ENCODE measurements at places on chromosomes 2 and 18.

GRCh38 chr2:113202305-113203216, 28.8 kb downstream of the PSD4 start:
- DNase-seq: no peak

DNA sequence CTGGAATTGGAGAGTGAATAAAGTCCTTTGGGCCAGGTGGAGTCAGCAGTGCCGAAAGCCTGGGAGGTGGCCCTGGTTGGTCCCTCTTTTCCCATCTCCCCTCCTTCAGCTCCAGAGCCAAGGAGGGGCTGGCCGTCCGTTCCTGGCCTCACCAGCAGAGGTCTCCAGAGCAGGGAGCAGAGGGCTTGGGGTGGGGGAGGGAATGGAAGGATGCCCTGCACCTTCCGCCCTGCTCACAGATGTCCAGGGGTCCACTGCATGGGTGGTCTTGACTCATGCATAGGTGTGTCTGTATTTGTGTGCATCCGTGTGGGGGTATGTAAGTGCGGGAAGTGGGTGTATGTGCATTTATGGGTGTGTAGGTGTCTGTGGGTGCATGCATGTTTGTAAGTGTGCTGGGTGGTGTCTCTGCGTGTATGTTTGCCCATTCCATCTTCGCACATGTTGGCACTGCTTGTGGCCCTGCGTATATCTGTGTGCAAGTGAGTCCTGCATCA, 201.8 kb downstream of the ZFP36L2 start:
- DNase-seq: peak; percentile 83

DNA sequence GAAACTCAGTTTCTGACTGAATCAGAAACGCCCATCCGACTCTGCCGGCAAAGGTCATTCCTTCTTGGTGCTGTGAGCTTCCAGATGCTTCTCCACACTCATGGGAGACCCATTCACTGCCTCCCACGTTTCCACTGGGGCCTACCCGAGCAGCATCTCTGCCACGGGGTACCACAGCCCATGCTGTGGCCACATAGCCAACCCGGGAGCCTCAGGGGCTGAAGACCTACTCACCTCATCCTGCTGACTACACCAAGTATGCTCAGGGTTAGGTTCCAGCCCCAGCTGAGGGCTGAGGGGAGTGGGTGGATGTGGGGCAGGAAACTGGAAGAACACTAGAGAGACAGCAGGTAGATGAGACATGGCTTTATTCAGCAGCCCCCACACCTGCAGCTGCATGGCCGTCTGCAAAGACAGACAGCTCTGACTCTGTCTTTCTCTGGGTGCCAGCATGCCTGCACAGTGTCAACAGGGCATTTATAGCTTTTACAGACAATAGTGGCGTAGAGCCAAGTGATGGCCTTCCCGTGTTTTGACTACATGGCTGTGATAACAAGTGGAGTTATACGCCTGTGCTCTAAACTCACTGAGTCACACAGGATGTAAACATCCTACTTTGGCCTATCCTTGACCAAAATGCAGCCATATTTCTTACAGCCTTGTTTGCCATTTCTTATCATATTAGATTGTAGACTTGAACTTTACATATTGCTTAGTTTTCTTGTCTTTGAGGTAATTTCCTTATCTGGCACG, 16.5 kb upstream of the KLHL23 start:
- DNase-seq: peak; percentile 85

DNA sequence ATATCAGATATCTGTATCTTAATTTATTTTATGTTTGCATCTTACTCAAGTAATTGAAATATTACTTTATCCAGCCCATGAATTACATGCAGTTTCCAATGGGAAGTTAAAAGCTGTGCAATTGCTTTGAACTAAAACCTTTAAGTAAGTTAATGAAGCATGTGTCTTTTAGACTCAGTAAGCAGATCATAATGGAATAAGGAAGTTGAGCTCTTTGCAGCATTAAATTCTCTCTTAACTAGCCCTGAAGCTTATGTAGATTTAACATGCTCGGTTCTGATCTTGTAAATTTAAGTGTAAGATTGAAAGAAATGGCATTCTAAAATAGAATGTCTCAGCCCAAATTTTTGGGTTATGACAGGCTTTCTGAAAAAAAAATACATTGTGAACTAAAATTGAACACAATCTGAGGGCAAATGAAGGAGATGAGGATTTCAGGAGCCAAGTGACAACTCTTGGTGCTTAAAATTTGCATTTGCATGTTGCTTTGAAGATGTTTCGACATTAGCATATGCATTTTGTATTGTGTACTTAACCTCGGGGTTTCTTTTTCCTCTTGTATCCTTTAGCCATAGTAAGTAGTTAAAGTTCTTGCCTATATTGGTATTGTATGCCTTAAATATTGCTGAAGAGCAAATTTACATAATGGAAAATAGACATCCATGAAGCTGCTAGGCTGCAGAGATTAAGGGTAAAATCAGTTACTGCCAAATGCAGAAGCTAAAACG, 297.8 kb upstream of the KCNJ3 start:
- DNase-seq: no peak

DNA sequence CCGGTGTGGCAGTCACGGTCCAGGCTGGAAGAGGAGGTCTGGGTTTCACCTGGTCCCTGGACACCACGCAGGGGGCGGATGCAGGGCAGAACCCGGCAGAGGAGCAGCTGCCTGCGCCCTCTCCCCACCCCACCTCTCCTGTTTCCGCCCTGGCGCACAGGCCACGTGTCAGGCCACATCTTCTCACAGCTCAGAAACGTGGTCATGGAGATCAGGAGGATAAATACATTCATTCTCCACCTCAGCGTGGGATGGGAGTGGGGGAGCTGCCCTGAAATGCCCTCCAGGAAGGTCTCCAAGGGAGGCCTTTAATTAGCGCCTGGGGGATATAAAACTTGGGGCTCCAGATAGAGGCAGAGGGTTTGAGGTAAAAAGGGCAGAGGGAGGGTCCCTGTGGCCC, 142.0 kb downstream of the KCTD1 start:
- DNase-seq: no peak

DNA sequence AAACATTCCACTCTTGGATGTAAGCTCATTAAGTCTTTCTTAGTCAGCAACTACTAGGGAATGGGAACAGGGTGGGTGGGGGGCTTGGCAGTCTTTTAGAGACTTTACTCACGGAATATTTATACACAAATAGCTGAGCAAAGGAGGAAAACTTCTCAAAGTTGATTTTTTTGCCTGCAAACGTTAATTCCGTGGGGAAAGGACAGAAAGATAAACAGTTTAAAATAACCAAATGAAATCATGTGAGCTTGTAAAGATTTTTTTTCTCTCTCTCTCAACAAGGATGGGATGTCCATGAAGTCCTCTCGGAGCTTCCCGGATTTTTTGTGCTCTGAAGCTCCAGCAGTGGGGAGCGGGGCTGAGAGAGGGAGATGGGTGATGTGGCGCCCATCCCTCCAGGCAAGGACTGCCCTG, 32.2 kb upstream of the MAT2A start:
- DNase-seq: no peak

DNA sequence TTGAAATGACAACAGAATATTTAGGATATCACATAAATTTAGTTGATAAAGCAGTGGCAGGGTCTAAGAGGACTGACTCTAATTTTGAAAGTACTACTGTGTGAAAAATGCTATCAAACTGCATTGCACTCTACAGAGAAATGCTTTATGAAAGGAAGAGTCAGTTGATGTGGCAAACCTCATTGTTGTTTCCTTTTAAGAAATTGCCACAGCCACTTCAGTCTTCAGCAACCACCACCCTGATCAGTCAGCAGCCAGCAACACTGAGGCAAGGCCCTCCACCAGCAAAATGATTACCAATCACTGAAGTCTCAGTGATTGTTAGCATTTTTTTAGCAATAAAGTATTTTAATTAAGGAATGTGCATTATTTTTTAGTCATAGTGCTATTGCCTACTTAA, 488.7 kb upstream of the SLC39A10 start:
- DNase-seq: no peak

- DNase-seq: peak; percentile 60
Observed at GRCh38 chr2:127049927-127050802, 56.8 kb downstream of the BIN1 start.

GRCh38 chr18:2240311-2240705, 331.0 kb downstream of the METTL4 start:
- no peak for DNase-seq

- peak; percentile 63 for DNase-seq
Observed at GRCh38 chr18:26621161-26622026, 73.0 kb upstream of the KCTD1 start.

GRCh38 chr18:62340996-62341395, 15.9 kb downstream of the TNFRSF11A start:
- DNase-seq: no peak

DNA sequence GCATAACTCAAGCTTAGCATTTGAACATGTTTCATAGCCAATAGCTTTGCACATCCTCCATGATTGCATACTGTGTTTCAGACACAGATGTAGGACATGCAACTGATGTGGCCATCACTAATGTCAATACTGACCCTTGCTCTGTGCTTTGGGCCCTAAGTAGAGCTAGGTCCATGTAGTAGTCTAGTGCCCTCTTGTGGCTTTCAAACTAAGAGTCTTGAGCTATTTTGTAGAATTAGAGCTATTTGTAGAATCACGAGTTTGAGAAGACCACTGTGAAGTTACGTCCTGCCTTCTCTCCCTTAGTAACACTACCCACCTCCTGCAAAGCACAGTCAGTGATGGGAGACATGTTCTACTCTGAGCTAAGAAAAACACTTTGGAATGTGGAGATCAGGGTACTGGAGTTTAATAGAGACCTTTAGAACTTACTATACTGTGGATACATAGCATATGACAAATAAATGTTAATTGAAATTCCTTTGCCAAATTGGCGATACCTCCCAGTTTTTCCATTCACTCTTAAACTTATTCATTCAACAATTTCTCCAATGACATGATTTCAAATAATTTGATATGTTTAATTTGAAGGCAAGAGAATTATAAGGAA, 306.5 kb upstream of the TNP1 start:
- no peak for DNase-seq

GRCh38 chr2:187617905-187618304, 63.7 kb upstream of the TFPI start:
- no peak for DNase-seq

DNA sequence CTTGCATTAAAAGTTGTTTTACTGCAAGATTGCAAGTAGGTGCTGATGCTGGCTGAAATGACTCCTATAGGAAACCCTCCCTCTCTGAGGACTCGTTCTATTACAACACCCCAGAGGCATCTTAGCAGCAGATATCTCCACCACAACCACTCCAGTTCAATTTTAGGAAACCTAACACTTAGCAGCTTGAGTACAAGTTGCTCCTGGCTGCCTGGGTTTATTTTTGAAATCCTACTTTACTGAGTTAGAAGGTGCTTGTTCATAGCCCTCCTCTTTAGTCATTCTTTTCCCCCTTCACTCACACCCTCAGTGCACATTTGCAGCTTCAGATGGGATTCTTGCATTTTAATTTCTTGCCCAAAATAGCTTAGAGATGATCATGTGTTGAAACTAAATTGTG, 111.5 kb downstream of the MTCL1 start:
- DNase-seq: no peak

DNA sequence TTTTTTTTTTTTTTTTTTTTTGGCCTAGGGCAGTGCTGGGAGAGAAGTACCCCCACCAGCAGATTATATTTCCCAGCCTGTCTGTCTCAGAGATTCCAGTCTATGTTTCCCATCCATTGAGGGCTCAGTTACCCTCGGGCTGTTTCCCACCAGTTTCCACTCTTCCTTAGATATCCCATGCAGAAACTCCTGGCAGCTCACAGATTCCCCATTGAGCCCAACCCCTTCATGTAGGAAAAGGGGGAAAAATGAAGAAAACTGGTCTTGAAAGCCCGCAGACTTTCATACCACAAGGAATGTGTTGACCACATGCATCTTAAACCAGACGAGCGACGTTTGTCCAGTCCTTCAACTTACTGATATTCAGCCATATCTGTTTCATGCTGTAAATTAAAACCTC, 15.2 kb downstream of the ASXL3 start:
- DNase-seq: no peak

DNA sequence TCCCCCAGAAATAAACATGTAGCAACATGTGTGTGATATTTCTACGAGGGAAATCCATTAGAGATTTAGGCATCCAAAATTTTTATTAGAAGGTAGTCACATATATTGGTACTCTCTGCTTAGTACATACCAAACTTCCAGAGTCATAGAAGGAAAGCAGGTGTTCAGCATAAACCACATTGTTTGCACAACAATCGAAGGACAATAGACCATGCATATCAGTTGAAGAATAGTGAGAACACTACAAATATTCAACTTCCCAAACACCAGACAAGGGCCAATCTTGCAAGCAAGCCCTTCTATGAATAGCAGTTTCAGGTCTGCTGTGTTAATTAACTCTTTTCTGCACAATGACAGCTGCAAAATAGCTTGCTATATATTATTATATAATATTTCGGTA, 702.2 kb downstream of the ERBB4 start:
- no peak for DNase-seq

GRCh38 chr2:48169141-48169592, 262.9 kb upstream of the FBXO11 start:
- no peak for DNase-seq

DNA sequence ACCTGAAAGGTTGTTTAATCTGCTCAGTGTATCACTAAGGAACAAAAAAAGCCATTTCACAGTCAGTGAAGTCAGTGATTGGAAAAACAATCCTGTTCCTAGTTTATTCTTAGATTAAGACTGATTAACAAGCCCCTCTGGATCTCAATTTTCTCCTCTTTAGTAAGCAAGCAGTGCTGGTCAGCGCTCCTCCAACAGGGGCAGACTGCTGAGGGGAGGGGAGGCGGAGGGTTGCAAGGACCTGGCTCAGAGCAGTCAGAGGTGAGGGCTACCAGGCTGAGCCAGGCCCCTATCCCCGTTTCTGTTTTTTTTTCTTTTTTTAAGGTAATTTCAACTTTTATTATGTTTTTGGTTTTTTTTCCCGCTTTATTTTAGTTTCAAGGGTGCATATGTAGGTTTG, 24.7 kb upstream of the KCNS3 start:
- no peak for DNase-seq

GRCh38 chr2:60045456-60045855, 508.0 kb downstream of the BCL11A start:
- DNase-seq: no peak

- no peak for DNase-seq
Observed at GRCh38 chr2:31037058-31037457, 101.2 kb downstream of the GALNT14 start.
